Ascending aorta (tissue), 2 donors: ENCODE measurements at places on chromosomes 4 and X. TPM values are rescaled to one million over a fixed set of nuclear protein-coding genes. Genes with fewer than 3 reads are reported as not detected.

DNA sequence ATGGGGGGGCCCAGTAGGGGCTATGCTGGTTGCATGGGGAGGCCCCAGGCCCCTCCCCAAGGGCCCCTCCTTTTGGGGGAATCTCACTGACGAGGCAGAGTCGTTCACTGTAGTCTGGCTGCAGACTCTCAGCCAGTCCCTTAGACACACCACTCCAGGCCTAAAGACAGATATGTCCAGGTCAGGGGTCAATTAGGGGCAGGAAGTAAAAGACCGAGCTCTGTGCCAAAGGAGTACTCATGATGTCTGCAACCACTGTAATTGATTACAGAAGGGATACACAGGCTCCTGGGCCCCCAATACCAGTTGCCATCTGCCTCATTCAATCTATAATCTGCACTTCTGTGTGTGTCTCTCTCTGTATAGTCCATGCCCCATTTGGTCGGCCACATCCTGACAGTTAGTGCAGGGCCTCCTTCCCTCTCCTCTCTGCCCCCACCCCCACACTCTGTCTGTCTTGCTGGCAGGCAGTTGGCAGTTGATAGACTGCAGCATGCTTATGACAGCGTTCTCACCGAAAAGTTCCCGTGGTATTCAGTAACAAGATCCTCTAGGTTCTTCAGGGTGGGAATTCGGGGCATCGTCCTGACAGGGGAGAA, 1.3 kb upstream of the CXorf65 start:
- DNase-seq = no peak

The CENPVL2 gene
- total RNA-seq = not detected

DNA sequence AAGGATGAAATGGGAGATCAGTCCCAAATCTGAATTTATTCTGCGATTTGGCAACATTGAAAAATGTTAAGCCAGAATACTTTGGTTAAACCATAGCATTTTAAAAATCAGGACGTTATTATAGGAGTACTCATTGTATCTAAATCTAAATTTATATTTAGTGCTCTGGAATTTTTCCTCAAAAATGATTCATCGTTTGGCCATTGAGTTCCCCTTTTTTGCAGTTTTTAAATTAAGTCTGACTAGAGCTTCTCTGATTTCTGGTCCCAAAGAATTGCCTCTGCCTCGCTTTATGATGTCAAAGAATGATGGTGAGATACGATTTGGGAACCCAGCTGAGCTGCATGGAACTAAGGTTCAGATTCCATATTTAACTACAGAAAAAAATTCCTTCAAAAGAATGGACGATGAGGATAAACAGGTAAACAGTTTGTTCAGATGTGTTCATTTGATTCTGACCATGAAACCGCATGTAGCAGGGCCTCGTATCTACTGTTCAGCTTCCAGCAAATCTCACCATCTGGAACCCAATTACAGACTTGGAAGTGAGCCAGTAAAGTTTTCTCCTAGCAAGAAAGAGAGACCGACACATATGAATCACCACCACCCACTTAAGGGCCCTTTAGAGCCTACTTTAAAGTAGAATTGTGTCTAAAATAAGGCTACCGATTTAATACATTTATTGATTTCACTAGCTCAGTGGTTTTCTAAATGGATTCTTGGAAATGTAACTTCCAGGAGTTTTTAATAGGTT, 75.6 kb downstream of the REPS2 start:
- no peak for DNase-seq

GRCh38 chr4:16118090-16118489, 34.3 kb upstream of the PROM1 start:
- DNase-seq = no peak

DNA sequence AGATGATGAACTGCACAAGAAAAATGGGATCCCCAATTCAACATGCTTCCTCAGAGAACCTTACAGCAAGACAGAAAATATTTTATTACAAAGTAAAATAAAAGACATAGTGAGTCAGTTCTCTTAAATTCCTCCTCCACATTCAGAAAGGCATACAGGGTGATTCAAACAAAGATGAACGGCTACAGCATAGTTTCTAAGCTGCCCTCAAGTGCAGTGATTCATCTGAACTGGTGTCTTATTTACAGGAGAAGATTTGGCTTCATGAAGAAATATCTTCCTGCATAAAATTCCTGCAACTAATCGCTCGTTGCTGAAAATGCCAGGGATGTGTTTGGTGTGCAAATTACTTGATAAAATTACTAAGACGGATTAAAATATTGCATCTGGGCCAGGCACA, 103.6 kb downstream of the PRKX start:
- DNase-seq = no peak

DNA sequence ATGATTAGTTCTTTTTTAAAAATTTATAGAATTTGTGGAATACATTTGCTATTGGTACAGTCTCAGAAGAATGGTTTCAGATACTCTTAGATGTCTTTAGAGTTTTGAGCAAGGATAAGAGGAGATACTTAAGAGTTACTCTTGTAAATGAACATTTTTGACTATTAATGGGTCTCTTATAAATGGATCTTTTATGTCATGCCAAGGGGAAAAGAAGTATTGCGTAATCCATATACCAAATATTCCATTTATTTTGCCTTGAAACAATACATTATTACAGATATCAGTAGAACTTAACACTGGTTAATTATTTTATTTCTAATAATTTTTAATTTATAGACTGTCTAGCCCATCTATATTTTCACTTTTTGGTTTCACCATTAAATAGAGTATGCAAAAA, 17.2 kb upstream of the DCAF4L1 start:
- no peak for DNase-seq
